ENCODE measurements at places on chromosomes 3 and 15. TPM values are rescaled to one million over a fixed set of nuclear protein-coding genes. Genes with fewer than 3 reads are reported as not detected.

- DNase-seq, result no peak
Measured at GRCh38 chr3:148074946-148075345, 622.8 kb upstream of the AGTR1 start.

DNA sequence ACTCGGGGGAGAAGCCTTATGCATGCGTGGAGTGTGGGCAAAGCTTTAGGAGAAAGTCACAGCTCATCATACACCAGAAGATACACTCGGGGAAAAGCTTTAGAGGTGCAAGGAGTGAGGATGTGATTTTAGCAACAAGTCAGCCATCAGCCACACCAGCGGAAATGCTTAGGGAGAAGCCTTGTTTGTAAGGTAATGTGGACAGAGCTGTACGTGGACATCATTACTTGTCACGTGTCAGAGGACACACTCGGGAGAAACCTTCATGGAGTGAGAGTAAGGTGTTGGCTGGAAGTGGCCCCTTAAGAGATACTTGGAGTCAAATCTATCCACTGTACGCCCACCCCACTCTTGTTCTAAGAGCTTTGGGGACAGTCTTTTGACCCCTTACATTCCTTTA, 28.7 kb downstream of the ZNF589 start:
- no peak for DNase-seq

DNA sequence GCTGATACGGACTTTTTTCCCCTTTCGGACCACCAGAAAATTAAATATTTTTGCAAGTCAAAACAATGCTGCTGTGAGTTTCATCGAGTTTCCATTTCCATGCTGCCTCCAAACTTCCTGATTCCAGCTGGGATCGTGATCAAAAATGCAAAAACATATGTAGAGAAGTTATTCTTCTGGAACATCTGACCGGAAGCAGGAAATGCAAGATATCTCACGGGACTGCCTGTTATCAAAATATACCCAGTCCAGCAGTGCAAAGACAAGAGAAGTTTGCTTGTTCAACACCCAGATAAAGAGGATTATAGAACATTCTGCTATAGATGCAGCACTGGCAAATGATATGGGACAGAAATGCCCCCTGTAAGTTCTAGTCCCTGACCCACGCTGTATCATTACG, 726.7 kb upstream of the NR2F2 start:
- no peak for DNase-seq

Gene ZNF385D
- total RNA-seq, result not detected

Gene APOD
- not detected for total RNA-seq

GRCh38 chr3:160747422-160747821, 8.6 kb upstream of the PPM1L start:
- DNase-seq, result no peak

GRCh38 chr3:174068035-174068434, 670.5 kb downstream of the NLGN1 start:
- DNase-seq, result no peak

Gene LSMEM2
- total RNA-seq, result not detected

Gene CASR
- not detected for total RNA-seq

Gene COL6A5
- total RNA-seq, result not detected

Gene IQCF5
- total RNA-seq, result not detected

- no peak for DNase-seq
Measured at GRCh38 chr15:97200161-97200560, 760.3 kb upstream of the ARRDC4 start.

- no peak for DNase-seq
Measured at GRCh38 chr3:105956306-105956705, 87.5 kb upstream of the CBLB start.

- DNase-seq, result no peak
Measured at GRCh38 chr3:25420147-25420546, 7.9 kb upstream of the RARB start.

DNA sequence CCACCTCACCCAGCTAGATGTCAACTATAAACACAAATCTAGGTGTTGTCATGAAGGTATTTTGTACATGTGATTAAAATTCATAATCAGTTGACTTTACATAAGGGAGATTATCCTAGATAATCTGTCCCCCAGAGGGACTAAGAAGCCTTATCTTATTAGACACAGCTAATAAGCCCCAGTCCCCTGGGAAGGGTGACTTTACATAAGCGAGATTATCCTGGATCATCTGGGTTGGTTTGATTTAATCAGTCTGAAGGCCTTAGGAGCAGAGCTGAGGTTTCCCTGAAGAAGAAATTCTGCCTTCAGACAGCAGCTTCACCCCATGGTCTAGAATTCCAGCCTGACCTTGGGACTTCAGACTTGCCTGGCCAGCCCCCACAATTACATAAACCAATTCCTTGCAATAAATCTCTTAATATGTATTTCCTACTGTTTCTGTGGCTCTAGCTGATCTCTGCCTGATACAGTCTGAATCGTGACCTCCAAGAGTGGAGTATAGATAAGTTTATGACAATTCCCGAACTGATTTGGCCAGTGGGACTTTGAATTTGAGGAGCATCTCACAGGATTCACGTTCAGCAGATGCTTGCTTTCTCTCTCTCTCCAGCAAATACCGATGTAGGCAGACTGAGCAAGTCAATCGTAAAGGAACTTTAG, 66.5 kb downstream of the MRPL46 start:
- no peak for DNase-seq

DNA sequence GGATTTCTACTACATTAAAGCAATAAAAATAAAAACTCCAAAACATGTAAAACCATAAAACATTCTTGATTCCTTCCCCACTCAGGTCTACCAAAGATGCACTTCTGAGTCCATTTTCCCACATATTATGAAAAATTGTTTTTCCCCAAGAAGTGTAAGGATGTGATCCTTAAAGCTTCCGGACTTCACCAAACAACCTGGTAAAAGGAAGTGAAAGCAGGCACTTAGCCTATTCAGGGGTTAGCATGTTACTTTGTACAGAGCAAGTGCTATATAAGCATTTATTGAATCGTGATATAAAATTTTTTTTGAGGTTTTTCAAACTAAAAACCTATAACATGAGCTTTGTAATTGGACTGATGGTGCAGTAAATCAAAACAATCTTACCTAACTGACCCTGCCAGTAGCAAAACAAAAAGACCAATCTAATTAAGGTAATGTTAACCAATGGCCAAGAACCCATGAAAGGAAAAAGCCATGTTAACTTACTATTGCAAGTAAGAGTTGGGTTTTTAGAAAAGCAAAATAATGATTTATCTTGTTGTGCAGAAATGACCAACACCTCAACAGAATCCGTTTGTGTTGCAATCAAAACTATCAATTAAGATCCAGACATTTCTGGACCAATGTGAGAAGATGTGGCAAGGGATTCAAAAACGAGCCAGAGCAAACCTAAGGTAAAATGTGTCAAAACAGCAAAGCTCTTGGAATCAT, 1.8 kb downstream of the SETD2 start:
- no peak for DNase-seq

DNA sequence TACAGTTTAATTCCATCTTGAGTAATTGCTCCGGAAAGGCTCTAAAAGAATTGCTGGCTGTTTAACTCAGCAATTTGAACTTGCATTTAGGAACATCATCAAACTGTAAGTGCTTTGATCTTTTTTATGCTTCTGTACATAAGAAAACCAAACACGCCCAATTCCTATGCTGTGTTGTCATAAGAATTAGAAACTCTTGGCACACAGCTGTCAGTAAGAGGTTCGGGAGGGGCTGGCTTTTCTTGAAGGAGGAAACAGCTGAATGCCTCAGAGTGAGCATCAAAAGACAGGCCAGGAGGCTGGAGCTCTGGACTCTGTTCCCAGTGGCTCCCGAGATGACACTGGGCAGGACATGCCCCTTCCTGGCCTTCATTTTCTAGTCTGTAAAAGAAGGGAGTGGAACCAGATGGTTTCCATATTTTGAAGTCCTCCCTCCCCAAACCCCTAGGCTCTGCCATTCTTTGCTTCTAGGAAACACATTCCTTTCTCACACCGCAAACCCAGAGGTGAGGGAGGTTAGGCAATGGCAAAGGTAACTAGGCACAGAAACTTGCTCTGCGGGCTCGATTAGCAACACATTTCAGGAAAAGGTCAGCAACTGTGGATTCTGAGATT, 73.7 kb upstream of the DLG1 start:
- DNase-seq, result no peak

GRCh38 chr3:194300382-194300758, 50.8 kb downstream of the CPN2 start:
- DNase-seq, result no peak

DNA sequence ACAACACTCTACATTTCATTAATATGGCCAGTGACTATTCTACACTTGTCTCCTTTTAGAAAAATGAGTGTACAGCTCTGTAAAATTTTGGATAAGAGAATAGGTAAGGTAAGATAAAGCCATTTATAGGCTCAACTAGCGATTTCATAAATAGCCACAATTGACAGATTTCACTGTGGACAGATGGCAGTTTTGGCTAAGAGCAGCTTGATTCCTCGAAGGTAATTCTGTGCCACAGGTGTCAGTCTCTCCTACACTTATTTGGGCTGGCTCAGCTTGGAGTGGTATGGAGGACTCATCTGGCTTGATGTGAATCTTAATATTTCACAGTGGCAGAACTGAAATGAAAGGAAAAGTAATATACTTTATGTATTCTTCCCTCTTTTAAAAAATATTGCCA, 536.7 kb upstream of the TBL1XR1 start:
- no peak for DNase-seq

DNA sequence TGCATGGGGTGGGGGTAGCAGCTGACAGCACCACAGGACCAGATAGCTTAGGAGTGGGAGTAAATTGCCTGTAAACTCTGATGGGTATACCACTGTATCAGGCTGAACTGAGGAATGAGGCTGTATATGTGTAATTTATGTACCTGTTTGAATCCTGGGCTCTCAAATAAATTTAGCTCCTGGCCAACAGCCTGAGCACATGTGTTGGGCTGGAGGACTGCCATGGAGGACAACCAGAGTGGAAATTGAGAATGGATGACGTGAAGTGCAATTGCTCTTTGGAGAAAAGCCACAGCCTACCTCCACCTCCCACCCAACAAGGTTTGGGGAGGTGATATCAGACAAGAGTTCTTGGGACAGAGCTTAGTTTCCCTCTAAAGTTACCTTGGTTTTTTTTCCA, 328.6 kb upstream of the PROK2 start:
- DNase-seq, result no peak

DNA sequence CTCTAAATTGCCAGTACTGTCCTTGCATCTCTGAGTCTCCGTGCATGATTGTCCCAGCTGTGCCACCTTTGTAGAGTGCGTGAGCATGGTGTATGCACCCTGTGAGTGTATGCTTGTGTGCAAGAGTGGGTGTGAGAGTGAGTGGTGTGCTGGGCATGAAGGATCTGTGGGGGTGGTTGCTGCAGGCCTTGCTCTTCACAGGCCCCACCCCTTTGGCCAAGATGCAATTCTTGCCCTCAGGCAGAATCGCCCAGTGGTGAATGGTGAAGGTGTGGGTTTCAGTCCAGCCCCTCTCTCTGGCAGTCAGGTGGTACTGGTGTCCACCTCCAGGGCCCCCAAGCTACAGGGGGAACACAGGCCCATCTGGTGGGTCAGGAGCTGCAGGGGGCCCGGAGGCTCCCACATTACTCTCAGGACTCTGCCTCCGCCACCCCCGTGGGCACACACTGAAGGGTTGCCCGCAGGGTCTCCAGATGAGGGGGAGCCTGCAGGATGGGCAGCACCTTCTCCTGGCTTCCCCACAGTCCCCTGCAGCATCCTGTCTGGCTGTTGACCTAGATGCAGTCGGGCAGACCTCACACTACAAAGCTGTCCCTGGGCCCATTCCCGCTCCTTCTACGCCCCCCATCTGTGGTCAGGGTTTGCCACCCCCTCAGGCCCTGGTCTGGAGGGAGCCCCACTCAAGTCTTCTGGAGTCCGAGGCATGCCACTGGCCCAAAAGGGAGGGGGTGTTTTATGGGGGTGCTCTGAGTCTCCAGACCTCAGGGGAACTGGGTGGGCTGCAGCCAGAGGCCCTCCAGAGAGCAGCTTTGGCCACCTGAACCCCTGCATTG, 8.3 kb upstream of the ROPN1B start:
- no peak for DNase-seq

DNA sequence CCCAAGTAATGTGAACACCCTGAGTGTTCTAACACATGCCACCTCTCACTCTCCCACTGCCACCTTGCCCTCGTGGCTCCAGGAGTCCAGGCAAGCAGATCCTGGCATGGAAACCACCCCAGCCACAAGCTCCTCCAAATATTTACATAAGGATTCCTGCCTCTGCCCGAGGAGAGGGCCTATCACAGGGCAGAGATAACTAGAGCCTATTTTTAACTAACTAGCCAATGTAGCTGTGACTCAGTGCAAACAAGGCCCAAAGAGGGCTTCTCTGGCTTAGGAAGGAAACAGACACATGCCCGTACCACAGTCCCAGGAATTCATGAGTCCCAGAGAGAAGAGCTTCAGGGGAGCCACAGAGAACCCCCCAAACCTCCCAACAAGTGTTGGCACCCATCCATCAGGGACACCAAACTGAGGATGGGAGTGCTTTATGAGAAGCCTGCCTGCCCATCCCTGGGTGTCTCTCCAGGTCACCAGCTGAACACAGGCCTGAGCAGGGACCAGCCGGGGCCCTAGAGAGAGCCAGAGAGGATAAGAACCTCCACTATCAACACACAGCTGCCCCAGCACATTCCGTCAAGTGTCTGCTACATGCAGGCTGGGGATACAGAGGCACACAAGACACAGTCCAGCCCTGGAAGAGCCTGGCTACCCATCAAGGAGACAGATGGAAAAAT, 9.2 kb downstream of the FYCO1 start:
- DNase-seq, result no peak

DNA sequence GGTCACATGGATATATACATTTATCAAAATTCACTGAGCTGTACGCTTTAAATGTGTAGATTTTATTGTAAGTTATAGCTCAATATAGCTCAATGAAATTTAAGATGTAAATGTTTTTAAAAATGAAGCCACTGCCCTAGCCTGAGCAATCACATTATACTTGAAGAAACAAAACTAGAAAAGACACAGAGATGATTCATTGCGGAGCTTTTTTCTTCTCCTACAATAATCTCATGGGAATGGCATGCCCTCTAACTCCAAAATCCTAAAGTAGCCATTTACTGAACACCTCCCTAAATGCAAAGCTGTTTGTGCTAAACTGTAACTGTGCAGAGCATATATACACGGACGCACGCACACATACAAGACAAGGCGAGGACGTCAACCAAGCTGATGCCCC, 84.2 kb downstream of the MYO9A start:
- DNase-seq, result no peak

DNA sequence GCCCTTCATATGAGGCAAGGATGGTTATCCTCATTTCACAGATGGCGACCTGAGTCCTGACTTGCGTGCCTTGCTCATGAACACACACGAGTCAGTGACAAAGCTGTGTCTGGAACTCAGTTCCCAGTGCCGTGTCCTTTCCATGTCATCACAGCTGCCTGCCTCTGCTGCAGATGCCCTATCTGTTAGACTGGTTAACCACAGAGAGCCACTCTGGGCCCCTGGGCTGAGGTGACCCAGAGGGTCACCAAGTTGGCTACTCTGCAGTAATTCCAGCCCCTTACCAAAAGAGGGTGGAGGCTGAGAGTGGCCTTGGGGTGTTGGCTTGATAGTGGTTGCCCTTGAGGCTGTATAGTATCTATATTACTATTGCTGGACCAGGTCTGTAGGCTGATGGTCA, 41.0 kb downstream of the RAB11A start:
- no peak for DNase-seq
